ENCODE measurements at places on chromosomes 1 and 21.
A peak's percentile ranks its signal among the peaks of the same experiment; 100 is the strongest.

GRCh38 chr1:181630838-181631237 lies 147.5 kb downstream of the CACNA1E start:
- no peak for DNase-seq

- no peak for DNase-seq
Observed at GRCh38 chr1:201751872-201752271, 77.1 kb upstream of the IPO9 start.

DNA sequence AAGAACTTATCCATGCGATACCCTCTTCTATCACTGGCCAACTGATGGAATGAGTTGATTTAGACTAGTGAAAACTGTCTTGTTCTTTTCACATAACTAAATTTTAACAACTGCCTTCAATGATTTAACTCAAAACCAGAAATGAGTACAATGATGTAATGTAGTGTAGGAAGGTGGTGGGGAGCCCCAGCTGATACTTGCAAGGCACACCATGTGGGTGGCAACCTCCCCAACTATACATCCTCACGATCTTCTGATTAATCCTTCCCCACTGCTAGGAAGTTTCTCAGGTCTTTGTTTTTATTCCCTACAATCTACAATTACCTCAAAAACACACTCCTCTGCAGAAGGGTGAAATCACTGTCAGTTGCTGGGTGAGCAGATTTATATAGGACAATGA lies 100.7 kb downstream of the KCTD3 start:
- peak; percentile 33 for DNase-seq

- DNase-seq: peak; percentile 83
Observed at GRCh38 chr1:117059334-117059677, 820 bp upstream of the TTF2 start.

DNA sequence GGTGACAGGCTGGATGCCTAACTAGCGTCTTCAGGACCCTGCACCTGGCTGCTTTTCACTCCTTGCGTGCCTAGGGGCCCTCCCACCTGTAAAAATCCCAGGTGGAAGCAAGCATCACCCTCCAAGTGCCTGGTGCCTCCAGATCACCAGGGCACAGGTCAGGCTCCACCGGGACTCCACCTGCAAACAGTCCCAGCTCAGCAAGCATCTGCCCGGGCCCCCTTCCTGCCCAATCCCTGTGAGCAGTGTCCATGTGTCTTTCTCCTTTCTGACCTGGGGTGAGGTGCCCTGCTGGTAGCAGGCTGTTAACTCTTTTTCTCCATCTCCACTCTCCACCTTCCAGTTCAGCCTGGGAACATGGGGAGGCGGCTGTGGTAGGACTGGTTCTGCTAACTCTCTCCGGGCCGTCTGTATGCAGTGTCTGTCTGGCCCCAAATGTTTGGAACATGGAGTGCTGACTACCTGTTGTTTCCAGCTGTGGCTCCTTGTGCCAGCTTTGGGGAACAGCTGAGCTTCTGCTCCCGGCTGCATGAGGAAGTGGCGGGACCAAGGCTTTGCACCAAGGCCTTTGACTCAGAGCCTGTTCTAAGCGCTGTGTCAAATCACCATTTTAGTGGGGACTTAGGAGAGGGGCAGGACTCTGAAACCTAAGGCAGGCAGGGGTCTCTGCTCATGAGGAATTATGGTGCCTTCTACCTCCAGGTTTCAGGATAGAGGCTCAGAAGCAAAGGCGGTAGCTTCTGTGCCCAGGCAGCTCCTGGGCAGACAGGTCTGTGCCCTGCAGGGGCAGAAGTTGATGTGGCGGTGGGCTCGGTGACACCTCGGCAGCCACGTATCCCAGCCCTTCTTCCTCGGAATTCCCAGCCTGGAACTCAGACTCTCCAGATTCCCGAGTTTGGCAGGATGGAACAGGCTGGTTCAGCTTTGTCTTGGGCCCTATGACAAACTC lies 5.5 kb downstream of the GPR137B start:
- DNase-seq: no peak

All from kidney (tissue), 22 donors.